ENCODE measurements at places on chromosomes 6 and 20.

- DNase-seq, result no peak
These were observed 70.4 kb upstream of the XRN2 start for GRCh38 chr20:21232546-21233280.

- no peak for DNase-seq
These were observed 80.7 kb downstream of the HIVEP1 start for GRCh38 chr6:12092762-12093161.

DNA sequence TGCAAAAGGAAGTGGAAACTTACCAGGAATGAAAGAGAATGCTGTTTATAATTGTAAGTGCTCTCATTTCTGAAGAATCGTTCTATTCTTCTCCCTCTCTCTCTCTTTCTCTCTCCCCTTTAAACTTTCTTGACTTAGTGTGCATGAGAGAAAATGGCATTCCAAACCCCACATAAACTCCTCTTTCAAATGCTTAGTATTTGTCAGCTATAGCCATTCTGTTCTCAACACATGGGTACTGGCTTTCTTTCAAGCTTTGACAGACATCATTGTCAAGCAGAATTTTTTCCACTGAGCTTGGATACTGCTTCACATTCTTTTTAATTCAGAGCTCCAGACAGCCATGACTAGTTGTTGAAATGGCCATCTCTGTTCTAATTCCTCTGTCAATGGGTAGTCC, 51.1 kb upstream of the PREP start:
- no peak for DNase-seq

DNA sequence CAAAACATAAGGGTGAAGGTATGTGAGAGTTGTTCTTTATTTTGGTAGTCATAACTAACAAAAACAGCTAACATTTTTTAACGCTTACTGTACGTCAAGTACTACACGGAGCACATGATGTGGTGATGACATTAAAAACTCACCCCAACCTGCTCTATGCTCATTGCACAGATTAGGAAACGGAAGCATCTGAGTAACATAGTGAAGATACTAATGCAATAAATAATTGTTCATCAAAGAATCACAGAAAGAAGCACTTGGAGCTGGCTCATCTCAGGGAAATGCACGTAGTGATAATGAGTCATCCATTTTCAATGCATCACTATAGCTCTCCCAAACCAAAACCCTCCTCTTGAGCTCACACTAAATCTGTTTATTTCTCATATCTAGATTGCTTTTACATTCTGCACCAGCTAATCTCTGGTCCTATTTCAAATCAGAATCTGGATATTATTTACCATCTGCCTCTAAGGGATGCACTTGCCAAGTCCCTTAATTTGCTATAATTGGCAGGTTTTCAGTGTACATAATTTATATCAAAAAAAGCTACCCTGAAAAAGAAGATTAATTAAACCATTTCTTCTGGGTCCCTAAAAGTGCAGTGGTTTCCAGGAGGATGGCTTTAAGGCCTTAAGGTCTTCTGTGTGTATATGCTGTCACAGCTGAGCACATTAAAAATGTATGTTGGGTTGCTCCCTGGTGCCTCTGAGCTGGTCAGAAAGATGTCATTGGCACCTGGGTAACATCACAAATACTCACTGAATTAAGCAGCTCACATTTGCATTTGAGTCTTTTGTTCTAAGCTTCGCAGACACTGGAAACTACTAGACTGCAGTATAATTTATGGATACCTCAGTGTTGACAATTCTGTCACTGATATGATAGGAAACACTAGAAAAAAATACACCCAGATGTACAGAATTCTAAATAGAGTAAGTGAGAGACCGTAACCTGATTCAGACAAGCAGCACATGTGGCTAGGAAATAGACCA, 677.4 kb upstream of the CITED2 start:
- no peak for DNase-seq

- no peak for DNase-seq
These were observed 26.3 kb downstream of the LHFPL5 start for GRCh38 chr6:35831257-35832007.

- DNase-seq, result no peak
These were observed 19.6 kb downstream of the ANGPT4 start for GRCh38 chr20:896501-897025.

DNA sequence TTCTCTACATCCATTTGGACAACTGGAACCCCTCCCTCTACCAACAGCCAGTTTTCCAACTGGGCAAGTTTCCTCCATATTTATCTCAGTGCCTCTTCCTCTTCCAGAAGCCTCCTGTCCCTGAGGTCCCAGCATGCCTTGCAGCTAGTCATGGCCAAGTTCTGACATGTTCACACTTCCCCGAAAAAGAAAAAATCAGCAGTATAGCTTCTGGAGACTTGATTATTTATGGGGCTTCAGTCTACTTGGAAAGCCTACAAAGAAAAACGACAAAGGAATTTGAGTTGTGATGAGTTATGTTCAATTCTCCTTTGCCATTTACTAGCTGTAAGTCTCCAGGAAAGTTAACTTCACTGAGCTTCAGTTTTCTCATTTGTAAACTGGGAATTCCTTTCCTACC, 406.5 kb downstream of the MAFB start:
- DNase-seq, result no peak

DNA sequence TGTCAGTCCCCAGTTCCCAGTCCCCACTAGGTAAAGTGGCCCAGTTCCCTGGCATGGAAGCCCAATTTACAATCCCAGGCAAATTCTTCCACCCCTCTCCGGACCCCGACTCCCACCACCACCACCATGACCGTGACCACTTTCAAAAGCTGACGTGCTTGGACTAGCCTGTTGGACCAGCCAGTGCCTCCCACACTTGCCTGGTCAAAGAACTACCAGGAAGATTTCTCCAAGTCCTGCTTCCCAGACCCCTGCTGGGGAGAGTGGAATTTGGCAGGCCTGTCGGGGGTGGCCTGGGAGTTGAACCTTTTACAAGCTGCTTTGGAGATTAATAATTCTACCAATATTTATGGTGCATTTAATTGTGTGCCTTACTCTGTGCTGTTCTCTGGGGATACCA, 1.4 kb upstream of the PTPRT start:
- DNase-seq, result no peak

DNA sequence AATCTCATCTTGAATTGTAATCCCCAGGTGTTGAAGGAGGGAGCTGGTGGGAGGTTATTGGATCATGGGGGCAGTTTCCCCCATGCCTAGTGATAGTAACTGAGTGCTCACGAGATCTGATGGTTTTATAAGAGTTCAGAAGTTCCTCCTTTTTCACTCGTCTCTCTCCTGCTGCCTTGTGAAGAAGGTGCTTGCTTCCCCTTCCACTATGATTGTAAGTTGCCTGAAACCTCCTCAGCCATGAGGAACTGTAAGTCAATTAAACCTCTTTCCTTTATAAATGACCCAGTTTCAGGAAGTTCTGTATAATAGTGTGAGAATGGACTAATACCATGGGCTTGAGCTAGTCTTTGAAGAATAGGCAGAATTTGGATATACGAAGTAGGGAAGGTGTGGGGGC, 113.9 kb downstream of the RIN2 start:
- DNase-seq, result no peak

DNA sequence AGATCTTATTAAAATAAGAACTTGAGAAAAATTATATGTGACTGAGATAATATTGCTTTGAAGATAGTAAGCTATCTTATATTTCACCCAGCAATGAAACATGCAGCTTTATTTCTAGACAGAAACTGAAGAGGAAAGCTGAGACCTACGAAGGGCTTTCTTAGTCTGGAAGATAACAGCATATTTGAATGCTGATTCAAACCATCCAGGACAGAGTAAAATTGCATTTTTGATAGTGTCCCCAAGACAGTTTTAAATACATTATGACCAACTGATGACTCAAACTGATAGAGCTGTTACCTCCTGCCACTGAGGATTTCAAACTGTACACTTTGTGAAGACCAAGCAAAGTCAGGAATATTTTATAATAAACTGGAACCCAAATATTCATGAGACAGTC, 409.6 kb downstream of the GRIK2 start:
- no peak for DNase-seq

GRCh38 chr6:159109391-159109790, 59.8 kb upstream of the FNDC1 start:
- no peak for DNase-seq

- no peak for DNase-seq
These were observed 278.2 kb upstream of the SUPT3H start for GRCh38 chr6:45655745-45656476.

DNA sequence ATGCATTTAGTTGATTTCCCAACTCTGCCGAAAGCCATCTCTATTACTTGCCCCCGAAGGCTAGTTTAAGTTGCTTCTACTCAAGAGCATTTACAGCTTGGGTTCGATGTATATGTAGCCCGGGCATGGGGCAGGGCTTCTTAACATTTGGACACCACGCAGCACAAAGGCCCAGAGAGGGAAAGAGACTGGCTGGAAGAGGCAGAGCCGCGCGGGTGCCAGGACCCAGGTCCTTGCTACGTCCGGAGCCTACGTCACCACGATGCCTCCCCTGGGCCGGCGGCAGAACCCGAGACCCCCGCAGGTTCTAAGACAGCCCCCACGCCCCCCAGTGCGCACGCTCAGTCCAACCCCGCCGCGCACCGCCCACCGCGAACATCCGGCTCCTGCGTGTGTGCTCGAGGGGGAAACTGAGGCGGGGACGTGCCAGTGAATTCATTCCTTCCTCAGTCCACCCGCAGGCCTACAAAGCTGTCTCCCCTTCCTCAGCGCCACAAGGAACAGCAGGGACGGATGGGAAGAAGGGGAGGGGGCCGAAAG, 367 bp upstream of the PCIF1 start:
- no peak for DNase-seq

DNA sequence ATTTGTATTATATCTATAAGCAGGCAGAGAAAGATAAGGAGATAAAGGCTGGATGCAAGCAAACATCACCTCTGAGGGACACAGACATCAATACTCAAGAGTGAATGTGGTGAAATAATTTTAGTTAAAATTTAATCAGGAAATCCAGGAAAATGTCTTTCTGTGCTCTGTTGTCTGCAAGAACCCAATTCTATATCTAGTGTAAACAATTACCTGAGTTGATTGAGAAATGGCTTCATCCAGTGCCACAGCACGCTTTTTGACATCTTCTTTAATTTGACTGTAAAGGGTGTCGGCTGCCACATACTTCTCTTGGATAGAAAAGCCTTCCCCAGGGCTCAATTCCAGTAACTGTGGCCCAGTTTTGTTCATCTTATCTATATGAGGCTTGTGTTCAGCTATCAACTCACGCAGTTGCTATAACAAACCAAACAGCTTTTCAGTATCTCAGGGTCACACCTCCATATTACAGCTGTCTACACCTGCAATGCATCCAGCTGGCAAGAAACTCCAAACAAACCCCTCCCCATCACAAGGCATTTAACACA, 131.6 kb downstream of the DST start:
- no peak for DNase-seq

- DNase-seq, result no peak
These were observed 275.5 kb downstream of the PTPRK start for GRCh38 chr6:128244751-128245405.

DNA sequence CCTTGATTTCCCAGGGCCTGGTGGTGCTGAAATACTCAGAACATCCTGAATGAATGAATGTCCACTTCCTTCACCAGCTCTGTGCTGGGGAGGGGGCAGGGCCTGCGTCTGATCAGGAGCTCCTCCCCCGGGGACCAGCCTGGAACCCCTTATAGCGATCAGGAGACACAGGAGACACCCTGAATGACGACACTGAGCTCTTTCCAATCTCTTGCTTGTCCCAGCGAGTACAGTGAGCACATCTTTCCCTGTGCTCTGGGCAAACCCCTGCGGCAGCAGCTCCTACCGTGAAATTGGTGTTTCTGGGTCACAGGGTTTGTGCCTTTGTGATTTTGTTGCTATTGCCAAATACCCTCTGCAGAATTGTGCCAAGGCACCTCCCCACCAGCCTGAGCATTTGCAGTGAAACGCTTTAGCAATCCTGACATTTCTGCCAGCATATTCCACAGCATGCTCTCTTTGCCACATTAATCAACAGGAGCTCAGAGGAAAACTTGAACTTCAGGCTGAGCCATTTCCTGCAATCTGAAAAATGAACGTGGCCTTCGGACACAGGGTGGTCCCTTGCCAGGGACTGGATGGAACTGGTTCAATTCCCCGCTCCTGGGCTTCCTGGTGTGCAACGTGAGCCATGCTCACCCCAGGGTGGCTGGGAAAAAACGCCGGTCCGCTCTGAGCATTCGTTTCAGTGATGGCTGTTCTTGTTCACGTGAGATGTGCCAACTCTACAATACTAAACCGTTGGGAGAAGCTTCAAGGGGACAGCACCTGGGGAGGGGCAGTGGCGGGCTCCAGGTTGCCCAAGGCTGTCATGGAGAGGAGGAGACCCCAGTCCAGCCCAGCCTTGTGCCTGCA, 23.1 kb upstream of the MRGBP start:
- DNase-seq, result no peak

DNA sequence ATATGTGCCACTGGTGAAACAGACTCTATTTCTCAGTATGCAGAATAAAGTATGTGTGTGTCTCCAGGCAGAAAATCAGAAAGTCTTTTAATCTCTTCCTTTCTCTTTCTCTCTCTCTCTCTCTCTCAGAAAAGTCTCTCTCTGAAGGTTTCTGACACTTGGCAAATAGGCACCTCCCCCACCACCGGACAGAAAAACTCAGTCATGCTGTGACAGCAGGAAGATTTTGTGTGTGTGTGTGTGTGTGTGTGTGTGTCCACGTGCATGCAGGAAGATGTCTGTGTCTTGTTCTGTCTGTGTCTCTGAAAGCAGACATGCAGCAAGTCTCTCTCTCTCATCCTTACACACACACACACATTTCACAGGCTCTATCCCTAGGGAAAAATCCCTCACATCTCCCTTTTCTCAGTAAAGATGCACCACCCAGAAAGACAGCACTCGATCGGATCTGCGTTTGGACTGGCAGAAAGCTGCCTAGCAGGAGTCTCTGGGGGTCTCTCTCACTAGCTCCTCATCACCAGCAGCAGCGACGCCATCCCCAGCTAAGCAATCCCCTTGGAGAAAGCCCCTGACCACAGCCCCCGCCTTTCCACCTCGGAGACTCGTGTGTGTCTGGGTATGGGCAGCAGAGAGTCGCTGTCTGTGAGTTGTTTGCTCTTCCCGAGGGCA, 98.3 kb downstream of the EDN3 start:
- DNase-seq, result no peak

- DNase-seq, result peak; percentile 6
These were observed 20.0 kb upstream of the GSTA3 start for GRCh38 chr6:52929321-52930164.

GRCh38 chr6:12339808-12340487, 49.8 kb downstream of the EDN1 start:
- no peak for DNase-seq

DNA sequence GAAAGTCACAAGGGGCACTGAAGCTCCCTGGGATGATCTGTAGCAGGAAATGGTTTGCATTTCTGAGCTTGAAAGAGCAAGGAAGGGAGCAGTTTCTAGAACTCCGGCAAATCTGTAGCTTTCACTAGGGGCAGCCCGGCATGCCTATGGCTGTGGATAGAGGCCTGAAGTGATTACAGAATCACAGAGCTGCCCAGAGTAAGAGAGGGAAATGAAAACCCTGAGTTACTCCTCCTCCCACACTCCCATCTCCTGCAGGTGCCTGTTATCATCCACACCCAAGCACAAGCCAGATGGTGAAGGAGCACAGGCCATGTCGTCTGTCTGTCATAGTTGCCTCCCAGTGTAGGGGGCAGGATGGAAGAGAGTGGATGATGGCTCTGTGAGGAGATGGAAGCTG, 37.1 kb downstream of the HLA-F start:
- DNase-seq, result no peak

GRCh38 chr6:36914227-36914794, 28.6 kb downstream of the C6orf89 start:
- DNase-seq, result no peak

Data from NCI-H2029 treated with DMSO at 0.1 percent for 48 hours (cell line).